ENCODE measurements at places on chromosomes 6 and 20.

DNA sequence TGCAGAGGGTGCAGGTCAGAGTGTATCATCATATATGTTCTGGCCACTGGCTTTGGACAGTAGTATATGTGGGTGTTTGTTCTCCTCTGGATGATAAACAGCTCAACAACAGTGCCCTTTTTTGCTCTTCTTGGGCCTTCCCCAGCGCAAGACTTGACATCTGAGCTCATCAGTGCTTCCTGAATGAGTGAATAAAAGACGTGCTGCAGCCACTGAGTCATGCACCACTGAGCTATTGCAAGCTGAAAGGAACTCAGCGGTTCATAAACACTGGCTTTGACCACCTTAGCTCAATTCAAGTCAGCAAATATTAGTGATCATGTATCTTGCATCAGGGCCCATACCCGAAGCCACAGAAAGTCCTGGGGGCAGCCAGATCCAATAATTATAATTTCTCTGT lies 105.3 kb upstream of the KCNG1 start:
- DNase-seq = no peak

- no peak for DNase-seq
Observed at GRCh38 chr20:2672446-2672845, 8.4 kb upstream of the IDH3B start.

DNA sequence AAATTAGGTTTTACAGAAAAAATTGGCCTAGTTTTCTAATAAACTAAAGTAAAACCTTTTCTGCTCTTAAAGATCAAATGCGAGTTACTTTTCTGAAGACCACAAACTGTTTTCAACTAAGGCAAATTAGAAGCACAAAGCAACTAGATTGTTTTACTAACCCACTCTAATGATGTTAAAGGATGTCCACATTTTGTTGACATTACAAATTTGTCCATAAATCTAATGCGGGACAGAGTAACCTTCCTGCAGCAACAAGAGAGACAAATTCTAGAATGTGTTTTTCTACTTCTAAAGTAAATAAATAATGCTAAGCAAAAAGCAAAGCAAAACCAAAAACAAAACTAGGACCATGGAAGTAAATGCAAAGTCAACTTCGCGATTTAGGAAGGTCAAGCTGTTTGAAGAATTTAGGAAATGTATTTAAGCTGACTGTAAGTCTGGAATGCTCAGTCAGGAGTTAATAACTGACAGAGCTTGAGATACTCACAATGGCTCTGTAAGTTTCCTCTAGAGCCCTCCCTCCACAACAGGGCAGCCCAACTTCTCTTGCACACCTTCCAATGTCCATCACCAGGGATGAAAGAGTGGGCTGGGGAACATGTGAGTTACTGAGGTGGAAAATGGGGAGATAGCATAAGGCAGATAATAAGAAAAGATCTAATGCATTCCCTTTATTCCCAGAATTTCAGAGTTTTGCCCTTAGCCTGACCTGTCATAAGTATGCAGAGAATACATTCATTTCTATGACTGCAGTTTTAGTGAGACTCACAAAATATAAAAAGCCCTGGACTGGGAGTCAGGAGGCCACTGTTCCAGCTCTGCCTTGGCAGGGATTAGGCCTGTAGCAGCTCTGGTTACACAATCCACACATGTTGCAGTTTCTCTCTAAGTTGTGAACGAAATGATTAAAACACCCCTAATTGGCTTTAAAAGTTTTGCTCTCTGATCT lies 158.8 kb downstream of the FOXA2 start:
- DNase-seq = no peak

GRCh38 chr6:151286214-151286613 lies 46.4 kb downstream of the AKAP12 start:
- DNase-seq = no peak

GRCh38 chr6:41625442-41625841 lies 12.8 kb upstream of the MDFI start:
- no peak for DNase-seq

DNA sequence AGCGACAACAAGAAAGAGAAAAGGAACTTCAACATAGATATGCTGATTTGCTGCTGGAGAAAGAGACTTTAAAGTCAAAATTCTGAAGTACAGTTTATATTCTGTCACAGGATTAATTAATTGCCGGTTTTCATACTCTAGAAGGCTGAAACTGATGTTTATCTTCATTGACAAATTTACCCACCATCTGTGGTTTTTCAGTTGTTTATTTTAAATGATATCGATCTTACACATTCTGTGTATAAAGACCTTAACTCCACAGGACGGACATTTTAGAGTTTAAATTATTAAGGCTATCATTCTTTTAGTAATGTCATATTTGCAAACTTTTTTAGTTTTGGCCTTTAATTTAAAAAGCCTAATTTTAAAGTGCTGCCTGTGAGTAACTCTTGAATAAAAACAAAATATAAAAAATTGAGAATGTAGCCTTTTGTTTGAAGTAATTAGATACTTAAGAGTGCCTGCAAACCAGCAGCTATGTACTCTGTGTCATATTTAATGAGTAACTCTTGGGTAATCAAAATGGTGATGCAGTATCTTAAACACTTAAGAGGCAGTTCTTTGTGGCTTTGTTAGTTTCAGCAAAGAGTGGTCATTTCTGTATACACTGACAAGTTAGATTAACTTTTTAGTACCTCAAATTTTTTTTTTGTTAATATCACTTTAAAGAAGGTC lies 59.3 kb downstream of the CDC5L start:
- DNase-seq = no peak

- no peak for DNase-seq
Observed at GRCh38 chr6:19759117-19759880, 77.9 kb upstream of the ID4 start.

GRCh38 chr6:137647762-137648447 lies 153.7 kb upstream of the OLIG3 start:
- no peak for DNase-seq

- DNase-seq = no peak
Observed at GRCh38 chr6:154569156-154569862, 58.8 kb upstream of the CNKSR3 start.

DNA sequence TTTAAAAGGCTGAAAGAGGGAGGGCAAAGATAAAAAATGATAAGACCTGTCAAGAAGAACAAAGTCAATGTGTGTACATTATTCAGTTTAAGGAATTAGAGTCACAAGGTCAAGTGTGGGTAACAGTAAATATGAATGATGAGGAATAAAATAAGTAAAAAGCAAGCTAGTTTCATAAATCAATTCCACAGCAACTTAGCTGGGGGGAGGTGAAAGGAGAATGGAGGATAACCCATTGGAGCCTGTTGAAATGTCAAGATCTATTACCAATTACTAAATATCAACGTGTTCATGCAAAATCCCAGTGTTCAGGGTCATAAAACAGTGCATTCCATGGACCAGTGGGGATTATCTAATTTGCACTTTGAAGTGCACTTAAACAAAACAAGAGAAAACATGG lies 242.9 kb downstream of the TBX18 start:
- DNase-seq = no peak

GRCh38 chr6:2877960-2878359 lies 25.1 kb downstream of the SERPINB9 start:
- no peak for DNase-seq

DNA sequence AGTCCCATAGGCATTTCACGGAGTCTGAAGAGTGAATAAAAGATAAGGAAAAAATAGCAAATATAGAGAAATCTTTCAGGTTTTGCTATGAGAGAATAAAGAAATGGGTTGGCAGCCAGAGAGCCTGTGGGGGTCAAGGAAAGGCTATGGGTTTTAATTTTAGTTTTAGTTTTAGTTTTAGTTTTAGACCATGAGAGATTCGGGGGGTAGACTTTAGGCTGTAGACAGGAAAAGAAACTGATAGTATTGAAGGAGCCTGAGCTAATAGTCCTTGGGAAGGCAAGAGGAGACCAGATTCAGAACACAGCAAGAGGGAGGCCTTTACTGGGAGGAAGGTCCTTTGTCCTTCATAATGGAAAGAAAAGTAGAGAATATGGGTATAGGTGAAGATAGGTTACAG lies 19.3 kb downstream of the DOP1A start:
- no peak for DNase-seq

GRCh38 chr6:53032849-53033248 lies 32.4 kb upstream of the FBXO9 start:
- DNase-seq = no peak

DNA sequence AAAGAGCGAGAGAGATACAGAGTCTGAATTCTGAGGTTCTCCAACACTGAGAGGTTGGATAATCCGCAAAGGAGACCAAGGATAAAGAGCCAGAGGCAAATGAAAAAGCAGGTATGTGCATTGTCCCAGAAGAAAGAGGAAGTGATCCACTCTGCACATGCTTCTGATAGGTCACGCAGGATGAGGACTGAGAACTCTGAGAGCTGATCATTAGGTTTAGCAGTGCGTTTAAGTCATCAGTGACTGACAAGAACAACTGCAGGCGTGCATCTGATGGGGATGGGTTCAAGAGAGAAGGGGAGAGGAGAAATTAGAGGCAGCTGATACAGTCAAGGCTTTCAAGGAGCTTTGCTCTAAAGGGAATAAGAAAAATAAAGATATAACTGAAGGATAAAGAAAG lies 301.2 kb upstream of the SGK1 start:
- no peak for DNase-seq

- DNase-seq = no peak
Observed at GRCh38 chr6:96923871-96924493, 546 bp upstream of the KLHL32 start.

DNA sequence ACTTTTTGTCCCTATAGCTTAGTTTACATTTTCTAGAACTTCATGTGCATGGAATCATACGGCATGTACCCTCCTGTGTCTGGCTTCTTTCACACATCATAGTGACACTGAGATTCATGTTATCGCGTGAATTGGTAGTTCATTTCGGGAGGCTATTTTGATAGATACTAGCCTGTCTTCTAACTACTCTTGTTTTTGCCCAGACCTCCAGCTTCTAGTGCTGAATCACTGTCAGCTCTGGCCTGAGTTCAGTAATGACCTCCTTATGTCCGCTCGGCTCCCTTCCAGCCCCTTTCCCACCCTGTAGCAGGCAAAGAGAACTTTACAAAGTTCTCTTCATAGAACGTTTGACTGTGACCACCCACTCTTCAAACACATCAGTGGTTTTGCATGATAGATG lies 14.1 kb downstream of the MYBL2 start:
- DNase-seq = no peak

DNA sequence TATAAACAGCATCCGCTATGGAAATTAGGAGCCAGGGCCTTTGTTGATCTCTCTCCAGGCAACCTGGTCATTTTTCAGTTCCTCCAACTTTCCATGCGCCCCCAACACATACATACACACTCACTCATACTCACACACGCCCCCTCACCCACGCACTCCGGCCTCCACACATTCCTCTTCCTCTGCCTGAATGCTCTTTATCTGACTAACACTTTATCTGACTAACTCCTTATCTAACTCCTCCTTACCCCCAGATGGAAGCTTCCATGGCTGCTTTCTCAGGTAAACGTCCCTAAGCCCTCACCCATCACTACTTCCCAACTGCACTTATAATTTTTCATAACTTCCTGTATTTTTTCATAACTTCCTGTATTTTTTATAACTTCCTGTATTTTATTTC lies 17.4 kb downstream of the CASS4 start:
- DNase-seq = peak; percentile 70

- DNase-seq = no peak
Observed at GRCh38 chr20:10708351-10709185, 34.8 kb upstream of the JAG1 start.

GRCh38 chr20:50331469-50332363 lies 141.1 kb downstream of the CEBPB start:
- DNase-seq = no peak

DNA sequence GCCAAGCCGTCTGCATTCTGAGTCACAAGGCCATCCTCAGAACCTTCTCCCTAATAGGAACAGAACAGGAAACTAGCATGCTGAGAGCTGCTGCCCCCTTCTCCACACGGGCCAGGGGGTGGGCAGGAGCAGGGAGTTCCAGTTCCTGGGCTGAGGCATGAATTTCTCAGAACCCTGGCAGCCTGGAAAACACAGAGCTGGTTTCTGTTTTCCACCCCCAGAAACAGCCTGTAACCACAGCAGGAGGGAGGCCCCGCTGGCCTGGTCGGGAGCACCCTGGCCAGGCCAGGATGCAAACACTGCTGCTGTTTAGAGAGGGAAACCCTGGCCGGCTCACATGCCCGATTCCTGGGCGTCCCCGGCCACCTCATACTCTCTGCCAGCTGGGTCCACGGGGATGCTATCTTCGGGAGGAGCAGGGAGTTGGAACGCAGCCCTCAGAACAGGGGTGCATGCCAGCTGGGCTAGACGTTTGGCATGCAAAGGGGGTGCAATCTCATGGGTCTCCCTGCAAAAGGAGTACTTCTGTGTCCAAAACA lies 130.1 kb downstream of the NFATC2 start:
- DNase-seq = no peak

All from activated CD4-positive, alpha-beta T cell treated with anti-CD3 and anti-CD28 coated beads, Interleukin-2, amount 50 U/mL, for 4 hours (primary cell).